Mesendoderm (in vitro differentiated cells): ENCODE measurements at places on chromosomes 7 and 10.

DNA sequence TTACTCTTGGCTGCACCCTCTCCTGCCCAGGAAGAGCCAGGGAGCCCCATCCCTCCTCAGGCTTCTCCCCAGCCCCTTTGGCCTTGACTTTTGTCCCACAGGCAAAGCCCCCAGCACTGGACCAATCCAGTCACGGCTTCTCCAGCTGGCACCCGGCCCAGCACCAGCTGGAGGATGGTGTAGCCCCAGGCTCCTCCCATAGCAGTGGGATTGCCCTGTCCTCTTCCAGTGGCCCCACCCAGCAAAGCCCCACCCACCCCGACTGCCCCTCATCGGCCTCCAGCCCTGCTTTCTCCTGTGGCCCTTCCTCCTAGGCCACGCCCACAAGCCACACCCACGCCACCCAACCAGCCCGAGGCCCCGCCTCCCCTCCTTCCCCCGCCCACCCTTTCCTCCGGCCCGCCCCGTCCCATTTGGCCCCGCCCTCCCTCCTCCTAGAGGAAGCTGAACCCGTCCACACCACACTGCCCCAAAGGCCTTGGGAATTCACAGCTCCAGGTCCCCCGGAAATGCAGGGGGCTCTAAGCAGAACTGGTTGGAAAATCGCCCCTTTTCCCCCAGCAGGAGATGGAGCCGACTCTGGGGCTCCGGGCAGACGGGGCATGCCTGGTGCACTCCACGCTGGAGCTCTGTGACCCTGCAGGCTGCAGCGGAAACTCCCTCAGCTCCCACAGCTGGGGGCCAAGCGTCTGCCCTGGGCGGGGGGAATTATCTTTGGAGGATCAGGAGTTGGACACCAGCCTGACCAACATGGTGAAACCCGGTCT is 25.2 kb downstream of the GET4 start:
- DNase-seq, result peak; percentile 95

GRCh38 chr7:68185631-68186456 is 1189.2 kb downstream of the TYW1 start:
- DNase-seq, result no peak

- peak; percentile 52 for DNase-seq
These were observed 402.4 kb upstream of the LRGUK start for GRCh38 chr7:133724694-133725093.

- no peak for DNase-seq
These were observed 78.8 kb upstream of the ANKRD1 start for GRCh38 chr10:90999512-91000172.

DNA sequence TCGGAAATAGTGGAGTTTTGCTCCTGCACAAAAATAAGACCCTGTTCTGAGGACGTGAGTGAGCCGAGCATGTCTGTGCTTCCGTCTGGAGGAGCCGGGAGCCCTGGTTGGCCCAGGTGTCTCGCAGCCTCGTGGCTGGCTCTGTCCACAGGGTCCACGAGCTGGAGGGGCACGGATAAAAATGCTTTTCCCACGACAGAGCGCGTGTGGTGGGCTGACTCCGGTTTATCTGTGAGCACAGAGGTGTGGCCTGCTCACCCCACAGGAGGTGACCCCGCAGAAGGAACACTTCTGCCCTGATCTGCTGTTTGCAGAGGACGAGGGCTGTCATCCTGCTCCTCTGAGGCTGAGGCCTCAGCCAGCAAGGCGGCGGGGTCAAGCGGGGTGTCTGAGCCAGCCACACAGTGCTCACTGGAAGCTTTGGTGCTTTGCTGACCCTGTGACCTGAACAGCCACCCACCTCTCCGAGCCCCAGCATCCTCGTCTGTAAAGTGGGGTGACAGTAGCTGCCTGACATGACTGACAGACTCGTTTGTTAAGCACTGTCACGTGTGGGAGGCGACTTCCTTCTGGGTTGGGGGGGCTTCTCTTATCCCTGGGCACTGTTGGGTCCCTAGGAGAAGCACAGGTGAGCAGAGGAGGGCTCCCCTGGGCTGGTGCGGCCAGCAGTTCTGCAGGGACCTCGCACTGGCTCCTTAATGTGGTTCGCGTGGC is 162.5 kb downstream of the DNAJB6 start:
- no peak for DNase-seq

DNA sequence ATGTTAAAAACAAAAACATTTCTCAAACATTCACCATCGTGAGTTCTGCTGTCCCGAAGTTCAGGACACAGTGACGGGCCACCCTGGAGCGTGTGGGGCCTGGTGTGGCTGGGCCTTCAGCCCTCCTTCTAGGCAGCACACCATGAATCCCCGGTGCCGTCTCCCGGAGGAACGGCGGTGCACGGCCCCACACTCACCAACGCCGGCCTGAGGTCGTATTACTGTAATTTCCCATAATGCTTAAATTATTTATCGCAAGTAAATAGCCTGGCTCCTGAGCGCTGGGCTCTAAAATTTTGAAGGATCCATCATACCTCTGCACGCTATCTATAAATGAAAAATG is 1.4 kb downstream of the STK32C start:
- no peak for DNase-seq

- peak; percentile 52 for DNase-seq
These were observed 52.2 kb downstream of the IFIT5 start for GRCh38 chr10:89466599-89467035.

DNA sequence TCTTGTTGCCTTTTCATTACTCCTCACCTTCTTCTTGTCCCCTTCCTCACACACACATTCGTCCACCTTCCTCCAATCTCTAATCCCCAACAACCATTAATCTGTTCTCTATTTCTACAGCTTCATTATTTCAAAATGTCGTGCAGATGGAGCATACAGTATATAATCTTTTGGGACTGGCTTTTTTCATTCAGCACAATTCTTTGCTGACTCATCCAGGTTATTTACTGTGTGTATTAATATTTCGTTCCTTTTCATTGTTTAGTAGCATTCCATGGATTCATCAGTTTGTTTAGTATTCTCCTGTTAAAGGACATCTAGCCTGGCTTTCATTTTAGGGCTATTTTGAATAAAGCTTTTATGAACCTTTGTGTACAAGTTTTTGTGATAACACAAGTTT is 159.3 kb downstream of the PTPN20 start:
- no peak for DNase-seq

DNA sequence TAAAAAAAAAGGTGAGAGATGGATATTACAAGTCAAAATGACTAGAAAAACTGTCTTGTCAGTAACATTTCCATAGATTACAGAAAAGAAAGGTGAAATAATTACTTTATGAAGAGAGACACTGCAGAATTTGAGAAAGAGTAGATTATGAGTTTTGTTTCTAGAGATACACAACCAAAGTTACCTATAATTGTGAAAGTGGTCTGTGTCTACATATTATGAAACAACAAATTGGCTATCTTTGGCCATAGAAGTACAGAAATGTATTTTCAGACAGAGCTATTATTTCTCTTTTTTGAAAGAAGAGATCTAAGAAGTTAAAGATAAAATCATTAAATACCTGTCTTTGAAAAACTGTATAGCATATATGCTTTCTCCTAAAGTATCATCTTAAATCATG is 30.1 kb downstream of the KCND2 start:
- no peak for DNase-seq

DNA sequence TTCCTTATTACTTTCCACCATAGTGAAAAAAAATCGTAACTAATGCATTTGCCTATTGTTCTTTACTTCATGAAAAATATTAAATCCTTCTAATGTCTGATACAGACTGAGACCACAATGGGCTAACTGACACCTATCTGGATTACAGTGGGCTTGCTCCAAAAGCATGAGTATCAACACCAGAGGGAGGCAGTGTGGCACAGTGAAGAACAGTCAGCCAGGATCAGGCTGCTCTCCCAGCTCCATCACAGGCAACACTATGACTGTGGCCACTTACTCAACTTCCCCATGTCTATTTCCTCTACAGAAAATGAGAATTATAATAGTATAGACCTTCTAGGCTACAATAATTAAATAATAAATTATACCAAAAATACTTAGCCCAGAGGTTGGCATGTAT is 97.2 kb downstream of the SLC25A13 start:
- DNase-seq, result peak; percentile 60

DNA sequence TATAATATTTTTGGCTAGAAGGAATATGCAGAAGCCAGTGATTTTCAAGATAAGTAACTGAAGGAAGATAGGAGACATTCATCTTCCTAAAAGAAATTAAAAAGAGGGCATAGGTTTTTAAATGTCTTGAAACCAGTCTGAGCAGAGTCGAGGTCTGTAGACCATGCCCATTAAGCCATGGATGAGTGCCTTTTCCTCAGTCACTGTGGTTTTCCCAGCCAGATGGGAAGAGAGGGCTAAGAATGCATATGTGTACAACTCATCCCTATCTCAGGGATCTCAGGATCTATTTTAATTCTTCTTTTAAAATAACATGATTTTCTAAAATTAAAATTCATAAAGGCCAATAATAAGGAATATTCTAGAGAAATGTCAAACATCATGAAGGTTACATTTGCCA is 112.8 kb downstream of the PPP1R3A start:
- DNase-seq, result no peak

- no peak for DNase-seq
These were observed 37.6 kb upstream of the BNIP3 start for GRCh38 chr10:132019366-132019765.

- DNase-seq, result peak; percentile 38
These were observed 110.7 kb downstream of the INHBA start for GRCh38 chr7:41592236-41592635.

- DNase-seq, result peak; percentile 90
These were observed 24.5 kb upstream of the YWHAG start for GRCh38 chr7:76383089-76383944.

DNA sequence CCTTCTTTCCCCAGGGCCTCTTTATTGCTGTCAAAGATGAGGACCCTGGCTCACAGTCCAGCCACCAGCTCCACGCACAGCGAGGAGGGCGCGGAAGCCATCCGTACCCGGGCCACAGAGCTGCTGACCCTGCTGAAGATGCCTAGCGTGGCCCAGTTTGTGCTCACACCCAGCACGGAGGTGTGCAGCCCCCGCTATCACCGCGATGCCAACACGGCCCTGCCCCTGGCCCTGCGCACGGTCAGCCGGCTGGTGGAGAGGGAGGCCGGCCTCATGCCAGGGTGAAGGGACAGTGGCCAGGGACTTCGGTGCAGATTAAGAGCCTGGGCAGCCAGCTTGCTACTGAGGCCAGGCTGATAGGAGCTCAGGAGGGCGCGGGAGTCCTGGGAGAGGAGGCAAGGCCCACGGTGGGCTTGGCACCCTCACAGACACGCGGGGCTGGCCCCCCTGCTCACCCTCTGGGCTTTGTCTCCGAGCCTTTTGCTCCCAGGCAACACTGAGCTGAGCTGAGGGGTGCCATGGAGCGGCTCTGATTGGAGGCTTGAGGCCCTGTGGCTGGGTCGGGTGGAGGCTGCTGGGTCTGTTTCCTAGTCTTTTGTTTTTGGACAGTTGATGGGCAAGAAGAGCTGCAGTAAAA is 15.8 kb downstream of the AP5Z1 start:
- DNase-seq, result no peak

GRCh38 chr7:139777133-139777891 is 486 bp downstream of the HIPK2 start:
- peak; percentile 23 for DNase-seq

DNA sequence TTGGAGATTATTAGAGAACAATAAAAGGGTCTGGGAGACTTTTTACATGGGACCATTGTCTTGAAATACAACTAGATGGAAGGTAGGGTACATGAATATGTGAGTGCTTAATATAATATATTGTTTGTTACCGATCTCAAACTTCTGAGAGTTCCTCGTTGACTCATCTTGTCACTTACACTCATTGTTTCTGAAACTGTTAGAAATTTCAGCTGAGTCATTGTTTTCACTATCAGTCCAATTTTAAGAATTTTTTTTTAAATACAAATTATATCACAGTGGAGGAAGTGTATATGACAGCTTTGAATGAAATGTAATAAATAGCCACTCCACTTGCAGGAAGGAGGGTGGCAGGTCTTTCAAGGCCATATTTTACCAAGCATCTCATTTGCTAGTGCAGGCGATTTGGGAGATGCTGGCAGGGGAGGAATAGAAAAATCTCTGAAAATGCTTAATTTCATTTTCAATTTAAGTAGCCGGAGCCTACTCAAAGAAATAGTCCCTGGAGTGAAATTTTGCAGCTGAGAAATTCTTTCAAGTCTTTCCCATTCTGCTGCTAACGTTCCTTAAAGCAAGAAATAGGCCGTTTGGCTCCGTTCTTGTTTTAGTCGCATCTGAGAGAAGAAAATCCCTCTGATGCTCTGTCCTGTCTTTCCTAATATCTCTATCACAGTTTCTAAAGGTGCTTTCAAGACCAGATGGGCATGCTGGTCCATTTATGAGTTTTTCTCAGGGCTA is 1404.2 kb upstream of the CELF2 start:
- no peak for DNase-seq

DNA sequence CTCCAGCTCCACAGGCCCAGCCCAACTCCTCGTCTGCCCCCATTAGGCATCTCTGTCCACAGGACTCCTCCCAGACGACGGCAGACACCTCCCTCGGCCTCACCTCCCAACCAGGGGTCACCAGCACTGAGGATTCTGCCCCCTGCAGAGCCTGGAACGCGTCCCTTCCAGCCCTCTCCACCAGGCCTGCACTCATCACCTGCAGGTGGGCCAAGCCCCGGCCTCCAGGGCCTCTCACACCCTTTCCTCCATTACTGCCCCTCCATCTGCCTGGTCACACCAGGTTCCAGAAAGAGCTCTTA is 42.7 kb upstream of the PDGFA start:
- no peak for DNase-seq

GRCh38 chr7:29196191-29196590 is 1.6 kb downstream of the CHN2 start:
- DNase-seq, result no peak

- no peak for DNase-seq
These were observed 14.6 kb upstream of the GPR26 start for GRCh38 chr10:123651421-123652047.

DNA sequence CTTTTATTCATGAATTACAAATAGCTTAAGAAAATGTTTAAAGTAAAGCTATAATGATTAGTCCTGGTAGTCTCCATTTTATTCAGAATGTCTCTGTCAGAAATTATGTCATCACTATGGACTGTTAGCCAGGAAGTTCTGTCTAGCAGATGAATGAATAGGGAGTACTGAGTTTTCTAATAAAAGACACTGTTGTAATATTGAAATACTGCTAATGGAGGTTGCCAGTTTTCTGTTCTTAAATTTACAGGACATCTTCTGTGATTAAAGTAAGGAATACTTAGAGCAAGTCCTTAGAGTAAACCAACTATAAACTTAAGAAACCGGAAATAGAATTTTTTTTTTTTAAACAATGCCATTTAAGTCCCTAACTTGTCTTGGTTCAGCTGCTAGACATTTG is 309.8 kb downstream of the ADK start:
- no peak for DNase-seq

DNA sequence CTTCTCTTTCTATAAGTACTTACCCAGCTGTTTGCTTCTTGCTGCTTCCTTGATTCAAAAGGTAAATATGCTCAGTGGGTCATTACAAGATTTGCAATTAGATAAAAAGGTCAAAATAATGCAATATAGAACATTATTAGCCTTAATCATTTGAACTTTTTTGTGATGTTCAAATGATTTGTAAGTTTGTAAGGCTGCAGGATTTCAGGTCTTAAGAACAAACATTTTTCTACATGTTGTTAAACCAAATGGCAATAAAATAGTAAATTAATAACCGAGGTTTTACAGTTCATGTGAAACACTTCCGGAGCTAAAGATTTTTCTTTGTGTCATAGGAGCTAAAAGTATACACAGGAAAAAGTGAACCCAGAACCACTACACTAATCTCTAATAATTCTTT is 16.2 kb upstream of the SCIN start:
- DNase-seq, result no peak

GRCh38 chr10:86728056-86728455 is 28.4 kb upstream of the BMPR1A start:
- DNase-seq, result no peak
